ENCODE measurements at places on chromosomes 7 and 10.

GRCh38 chr7:26860361-26860760, 4.0 kb downstream of the SKAP2 start:
- DNase-seq, result no peak

DNA sequence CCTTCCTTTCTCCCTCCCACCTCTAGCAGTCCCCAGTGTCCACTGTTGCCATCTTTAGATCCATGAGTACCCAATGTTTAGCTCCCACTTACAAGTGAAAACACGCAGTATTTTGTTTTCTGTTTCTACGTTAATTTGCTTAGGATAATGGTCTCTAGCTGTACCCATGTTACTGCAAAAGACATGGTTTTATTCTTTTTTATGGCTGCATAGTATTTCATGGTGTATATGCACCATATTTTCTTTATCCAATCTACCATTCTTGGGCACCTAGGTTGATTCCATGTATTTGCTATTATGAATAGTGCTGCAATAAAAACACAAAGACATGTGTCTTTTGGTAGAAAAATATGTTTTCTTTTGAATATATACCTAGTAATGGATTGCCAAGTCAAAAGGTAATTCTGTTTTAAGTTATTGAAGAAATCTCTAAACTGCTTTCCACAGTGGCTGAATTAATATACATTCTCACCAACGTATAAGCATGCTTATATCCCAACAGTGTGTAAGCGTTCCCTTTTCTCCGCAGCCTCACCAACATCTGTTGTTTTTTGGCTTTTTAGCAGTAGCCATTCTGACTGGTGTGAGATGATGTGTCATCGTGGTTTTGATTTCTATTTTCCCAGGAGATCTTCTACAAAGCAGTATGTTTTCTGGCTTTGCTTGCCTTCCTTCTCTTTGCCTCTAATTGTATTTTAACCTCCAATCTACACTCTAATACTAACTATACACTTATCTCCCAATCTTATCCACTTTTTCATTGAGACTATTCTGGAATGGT, 179.5 kb upstream of the PHF14 start:
- no peak for DNase-seq

- no peak for DNase-seq
These were observed 640.2 kb downstream of the ARL4A start for GRCh38 chr7:13327669-13328068.

DNA sequence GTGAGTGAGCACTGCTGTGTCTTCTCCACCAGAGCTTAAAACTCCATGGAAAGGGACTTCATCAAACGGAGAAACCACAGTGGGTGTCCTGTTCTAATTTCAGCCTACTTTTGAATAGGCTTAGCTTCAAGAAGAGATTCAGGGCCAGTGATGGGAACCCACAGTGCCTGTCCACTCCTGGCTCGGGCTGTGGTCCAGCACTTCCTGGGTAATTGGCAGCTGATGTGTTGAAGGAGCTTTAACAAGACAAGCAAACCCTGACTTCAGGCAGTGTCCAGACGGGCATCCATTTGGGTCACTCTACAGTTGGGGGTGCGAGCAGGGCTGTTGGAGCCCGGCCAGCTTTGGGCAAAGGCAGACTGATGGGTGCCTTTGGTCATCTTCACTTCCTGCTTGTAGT, 14.5 kb downstream of the VWC2 start:
- DNase-seq, result no peak
